NCI-H748 treated with DMSO at 0.1 percent for 48 hours (cell line): ENCODE measurements at places on chromosomes 16 and 17.

- no peak for DNase-seq
Observed at GRCh38 chr17:18121144-18121910, 12.8 kb downstream of the MYO15A start.

GRCh38 chr17:78628547-78629435, 51.6 kb upstream of the DNAH17 start:
- DNase-seq, result no peak

GRCh38 chr16:70378869-70379493, 32.3 kb downstream of the DDX19A start:
- no peak for DNase-seq

DNA sequence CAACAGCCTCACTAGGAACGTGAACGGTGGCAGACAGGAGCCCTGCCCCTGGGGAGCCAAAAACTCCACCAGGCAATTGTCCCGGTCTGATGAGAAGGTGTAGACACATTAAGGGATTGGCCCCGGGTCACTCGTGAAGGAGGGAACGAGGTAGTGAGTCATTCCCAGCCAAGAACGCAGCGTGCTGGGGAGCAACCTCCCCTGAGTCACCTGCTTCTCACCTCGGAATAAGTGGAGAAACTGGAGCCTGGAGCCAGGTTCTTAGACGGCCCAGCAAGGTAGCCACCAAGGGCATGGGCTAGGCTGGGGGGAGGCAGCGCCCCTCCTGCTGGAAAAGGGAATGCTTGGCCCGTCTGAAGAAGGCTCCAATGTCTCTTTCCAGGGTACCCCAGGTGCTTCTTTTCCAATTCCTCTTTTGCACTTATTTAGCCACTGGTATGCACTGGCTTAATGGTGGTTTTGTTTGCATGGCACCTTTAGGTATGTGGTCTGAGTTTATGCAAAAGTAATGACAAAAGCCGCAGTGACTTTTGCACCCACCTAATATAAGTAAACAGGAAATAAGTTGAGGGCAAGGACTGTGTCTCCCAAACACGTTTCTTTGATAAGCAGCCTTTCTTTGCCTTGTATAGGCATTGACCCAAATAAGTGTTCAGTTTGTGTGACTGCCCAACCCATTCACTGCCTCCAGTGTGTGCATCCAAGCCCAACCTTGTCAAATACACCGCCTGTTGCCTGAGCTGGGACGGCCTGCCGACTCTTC, 1.8 kb upstream of the HELZ start:
- no peak for DNase-seq

DNA sequence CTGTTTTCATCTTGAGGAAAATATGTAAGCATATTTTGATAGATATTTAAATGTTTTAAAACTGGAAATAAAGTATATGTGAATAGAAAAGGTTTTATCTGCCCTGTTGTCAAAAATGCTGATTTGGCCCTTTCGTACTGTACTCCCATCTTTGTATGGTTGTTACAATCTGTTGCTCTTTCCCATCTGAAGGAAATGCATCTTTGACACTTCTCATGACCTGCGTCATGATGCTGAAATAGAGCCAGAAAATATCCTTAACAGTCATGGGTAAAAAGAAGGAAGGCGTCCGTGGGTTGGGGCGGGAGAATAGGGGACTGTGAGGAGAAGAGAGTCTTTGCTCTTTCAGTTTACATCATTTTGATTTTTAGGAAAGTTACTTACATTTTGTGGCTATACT, 327.7 kb downstream of the BCAS3 start:
- no peak for DNase-seq

- peak; percentile 2 for DNase-seq
Observed at GRCh38 chr17:76240461-76241203, at the start of gene RNF157. RNF157 (minus strand) TSS chr17:76240493; CDS start chr17:76240240, 253 bp downstream.

GRCh38 chr17:17516941-17517720, 20.9 kb upstream of the RASD1 start:
- DNase-seq, result no peak

DNA sequence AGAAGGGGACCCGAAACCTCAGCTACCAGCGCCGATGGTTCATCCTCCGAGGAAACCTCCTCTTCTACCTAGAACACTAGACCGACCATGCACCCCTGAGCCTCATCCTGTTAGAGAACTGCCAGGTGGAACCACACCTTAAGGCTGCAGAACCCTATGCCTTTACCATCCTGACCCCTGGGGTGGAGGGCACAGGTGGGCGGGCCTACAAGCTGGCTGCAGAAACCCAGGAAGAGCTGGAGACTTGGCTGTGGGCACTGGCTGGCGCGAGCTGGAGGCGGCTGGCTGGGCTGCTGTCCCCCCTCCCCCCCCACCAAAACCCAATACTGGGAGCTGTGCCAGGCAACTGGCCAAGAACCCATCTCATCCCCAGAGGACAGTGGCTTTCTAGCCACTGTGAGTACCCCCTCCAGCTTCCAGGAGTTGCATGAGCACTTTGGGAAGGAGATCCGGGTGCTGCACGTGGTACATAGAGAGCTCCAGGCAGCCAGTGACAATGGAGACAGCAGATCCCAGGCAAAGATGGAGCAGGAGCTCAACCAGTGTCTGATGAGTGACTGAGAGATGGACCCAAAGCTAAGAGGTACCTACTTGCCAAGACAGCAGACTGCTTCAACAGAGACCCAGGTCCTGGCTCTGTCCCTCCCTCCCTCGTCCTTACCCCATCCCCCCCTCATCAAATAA, 1.4 kb upstream of the CD2BP2 start:
- DNase-seq, result no peak

DNA sequence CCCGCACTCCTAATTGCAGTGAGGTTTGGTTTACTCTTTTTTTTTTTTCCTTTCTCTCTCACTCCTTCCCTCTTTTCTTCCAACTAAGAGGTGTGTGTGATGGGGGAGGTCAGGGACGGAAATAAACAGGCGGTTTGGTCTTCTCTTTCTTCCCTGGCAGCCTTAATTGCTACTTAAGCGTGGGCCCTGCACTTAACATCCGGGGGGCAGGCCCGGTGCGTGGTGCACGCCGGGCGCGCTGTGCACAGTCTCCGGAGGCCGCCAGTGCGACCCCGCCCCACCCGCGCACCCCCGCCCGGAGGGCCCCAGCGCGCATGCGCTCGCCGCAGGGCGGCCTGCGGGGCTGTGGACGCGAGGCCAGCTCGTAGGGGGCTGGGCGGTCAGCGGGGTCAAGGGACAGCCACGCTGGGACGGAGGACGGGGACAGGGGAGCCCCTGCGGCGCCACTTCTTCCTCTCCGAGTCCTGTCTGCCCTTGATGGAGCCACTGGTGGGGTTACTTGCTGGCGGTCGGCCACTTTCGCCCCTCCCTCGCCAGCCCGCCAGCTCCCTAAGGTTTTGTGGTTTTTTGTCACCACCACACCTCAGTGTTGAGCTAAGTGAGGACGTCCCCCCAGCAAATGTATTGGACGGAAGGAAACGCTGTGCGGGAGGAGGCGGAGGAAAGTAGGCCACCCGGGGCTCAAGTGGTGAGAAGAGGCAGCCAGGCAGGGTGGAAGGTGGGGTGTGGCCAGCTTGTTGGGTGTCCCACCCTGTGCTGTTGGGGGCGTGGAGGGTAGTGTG, 120.9 kb downstream of the MRM1 start:
- peak; percentile 93 for DNase-seq

DNA sequence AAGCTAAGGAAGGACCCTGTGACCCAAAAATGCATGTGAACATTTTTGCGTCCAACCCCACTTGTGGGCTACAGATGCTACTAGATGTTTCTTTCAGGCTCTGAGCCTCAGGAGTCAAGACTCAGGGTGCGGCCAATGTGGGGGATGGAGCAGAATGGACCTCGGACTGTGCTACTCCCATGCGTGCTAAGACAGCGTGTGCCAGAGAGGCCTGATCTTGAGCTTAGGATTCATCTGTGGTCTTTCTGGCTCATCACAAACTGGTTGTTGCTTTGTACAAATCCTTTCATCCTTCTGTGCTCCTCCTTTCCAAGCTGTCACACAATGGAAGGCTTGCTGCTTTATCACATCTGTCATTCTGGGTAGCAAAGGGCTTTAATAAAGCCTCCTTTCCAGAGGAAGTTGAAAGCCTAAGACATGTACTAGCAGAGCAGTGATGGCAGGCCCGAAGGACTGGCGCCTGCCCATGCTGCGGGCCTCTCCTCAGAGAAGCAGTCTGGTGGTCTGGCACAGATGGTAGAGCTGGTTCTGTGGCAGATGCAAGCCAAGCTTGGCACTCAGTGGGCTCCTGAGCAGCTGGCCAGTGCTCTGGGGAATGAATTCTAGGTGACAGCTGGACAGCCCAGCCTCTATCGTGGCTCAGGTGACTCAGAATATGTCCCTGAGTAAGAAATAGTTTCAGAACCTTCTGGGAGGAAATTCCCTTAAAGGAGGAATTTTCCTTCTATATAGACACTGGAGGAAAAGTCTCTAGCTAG, 27.8 kb downstream of the COG4 start:
- no peak for DNase-seq

- DNase-seq, result no peak
Observed at GRCh38 chr16:4327386-4328045, 11.6 kb downstream of the GLIS2 start.

- DNase-seq, result no peak
Observed at GRCh38 chr17:72025113-72025512, 95.7 kb upstream of the SOX9 start.

DNA sequence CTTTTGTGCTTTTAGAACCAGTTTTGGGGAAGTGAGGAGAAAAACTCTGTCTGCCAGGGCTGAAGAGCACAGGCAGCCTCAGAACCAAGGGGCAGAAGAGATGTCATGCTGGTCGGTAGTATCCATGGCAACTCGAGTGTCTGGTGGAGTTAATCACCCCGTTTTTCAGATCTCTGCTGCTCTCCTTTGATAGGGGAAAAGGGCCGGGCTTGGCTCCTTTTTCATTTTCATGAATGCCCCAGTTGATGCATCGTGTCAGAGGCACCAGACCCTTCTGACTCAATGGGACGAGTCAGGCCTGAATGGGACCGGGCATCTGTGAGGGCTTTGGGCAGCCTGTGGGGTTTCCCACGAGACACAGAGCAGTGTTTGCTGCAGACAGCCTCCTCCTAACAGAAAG, 304.6 kb downstream of the ABCC12 start:
- no peak for DNase-seq

- no peak for DNase-seq
Observed at GRCh38 chr17:29240968-29241963, 5.4 kb upstream of the CRYBA1 start.

GRCh38 chr16:57941016-57941664, 29.8 kb downstream of the CNGB1 start:
- no peak for DNase-seq

DNA sequence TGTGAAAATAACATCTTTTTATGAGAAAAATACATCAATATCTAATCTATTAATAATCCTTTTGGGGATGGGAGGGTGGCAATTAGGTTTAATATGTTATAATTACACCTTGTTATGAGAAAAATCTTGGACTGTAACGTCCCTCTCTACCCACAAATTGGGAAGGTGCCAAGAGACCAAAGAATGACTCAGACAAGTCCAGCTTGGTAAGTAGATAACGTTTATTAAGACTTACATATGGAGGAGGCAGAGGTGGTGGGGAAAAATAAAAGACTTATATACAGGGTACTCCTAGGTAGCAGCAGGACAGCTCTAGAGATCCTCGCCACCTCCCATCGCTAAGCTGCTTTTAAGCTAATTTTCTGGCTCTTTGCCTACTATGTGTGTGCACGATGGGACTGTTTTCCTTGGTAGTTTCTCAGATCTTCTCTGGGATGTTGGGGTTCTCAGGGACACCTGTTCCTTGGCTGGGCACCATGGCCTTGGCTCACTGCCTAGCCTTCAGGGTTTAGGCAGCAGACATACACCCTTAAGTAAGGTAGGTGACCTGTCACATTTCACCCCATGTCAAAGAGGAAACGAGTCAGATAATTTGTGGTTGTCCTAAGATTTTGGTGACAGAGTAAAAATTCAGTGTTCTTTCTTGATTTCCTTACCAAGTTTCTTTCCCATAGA, 31.5 kb downstream of the RBL2 start:
- DNase-seq, result no peak

DNA sequence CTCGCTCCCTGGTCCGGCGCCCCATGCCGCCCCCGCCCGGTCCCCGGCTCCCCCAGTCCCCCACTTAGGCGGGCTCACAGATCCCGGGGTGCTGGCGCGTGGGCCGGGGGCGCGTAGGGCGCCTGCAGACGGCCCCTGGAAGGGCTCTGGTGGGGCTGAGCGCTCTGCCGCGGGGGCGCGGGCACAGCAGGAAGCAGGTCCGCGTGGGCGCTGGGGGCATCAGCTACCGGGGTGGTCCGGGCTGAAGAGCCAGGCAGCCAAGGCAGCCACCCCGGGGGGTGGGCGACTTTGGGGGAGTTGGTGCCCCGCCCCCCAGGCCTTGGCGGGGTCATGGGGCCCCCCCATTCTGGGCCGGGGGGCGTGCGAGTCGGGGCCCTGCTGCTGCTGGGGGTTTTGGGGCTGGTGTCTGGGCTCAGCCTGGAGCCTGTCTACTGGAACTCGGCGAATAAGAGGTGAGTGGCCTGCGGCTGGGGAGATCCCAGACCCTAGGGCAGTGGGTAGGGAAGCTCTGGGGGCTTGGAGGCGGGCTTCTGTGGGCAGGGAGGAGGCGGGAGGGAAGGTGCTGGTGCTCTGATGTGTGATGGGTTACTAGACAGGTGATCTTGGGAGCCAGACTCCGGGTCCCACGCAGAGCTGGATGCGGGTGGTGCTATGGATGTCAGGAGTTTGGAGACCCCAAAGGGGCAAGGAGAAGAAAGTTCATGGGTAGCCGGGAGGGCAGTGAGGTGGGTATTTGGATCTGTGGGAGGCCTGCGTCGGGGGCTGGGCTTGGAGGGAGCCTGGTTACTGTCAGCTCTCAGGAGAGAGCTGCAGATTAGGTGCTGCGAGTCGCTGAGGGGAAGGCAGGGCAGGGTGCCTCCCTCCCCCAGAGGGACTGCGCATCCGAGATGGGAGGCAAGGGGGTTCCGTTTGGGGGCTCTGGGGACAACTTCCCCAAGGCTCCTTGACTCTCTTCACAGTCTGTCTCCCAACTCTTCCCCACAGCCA, 560 bp downstream of the EFNB3 start:
- no peak for DNase-seq

DNA sequence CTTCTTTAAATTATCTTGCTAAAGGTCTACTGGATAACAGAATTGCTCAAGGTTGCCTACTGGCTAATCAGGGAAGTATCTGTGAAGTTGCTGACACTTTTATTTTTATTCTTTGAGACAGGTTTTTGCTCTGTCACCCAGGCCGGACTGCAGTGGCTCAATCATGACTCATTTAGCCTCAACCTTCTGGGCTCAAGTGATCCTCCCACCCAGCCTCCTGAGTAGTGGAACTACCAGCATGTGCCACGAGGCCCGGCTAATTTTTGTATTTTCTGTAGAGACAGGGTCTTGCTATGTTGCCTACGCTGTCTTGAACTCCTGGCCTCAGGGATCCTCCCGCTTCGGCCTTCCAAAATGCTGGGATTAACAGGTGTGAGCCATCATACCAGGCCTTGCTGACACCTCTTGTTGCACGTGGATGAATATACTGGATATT, 43.1 kb downstream of the GLG1 start:
- no peak for DNase-seq
